OCI-LY7 (cell line): ENCODE measurements at places on chromosomes 5 and 9. TPM values are rescaled to one million over a fixed set of nuclear protein-coding genes. Genes with fewer than 3 reads are reported as not detected.

The ENC1 gene
- total RNA-seq = 11.6 and 12.1 TPM in 2 replicates

The SOWAHA gene
- total RNA-seq = not detected in 2 replicates

DNA sequence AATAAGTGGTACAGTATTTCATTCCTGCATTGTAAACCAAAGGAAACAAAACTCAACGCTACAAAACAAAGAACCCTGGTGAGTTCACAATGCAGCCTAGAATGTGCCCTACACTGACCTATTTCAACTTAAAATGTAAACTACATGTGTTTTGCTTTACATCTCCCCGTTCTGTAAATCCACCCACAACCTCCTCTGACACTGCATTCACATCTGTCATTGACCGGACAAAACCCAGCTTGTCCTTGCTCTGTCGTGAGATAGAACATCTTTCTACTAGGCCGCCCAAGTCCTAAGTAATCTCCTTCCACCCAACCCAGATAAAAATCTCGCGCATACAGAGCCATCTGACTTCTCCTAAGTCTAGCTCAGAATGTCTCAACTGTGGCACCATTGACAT, 6.1 kb upstream of the VLDLR start:
- no peak for DNase-seq

DNA sequence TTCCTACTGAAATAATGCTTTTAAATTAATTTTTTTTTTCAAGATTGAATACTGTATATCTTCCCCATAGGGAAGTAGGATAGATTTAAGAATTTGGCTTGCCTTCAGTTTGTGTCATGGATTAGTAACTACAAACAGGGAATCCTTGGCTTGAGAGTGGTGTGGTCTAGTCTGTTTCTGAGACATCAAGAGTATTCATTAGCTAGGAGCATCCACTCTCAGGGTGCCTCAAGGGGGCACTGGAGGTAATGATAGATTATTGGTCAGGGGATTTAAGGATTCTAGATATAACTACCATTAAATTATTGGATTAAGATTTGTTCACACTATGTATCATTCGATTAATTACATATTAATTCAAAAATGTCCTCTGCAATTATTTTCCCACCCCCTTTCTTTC, 91.8 kb upstream of the TXNDC8 start:
- DNase-seq = no peak

The PPWD1 gene
- total RNA-seq = 54.3 and 57.4 TPM in 2 replicates
